ENCODE measurements at places on chromosomes 4 and X. TPM values are rescaled to one million over a fixed set of nuclear protein-coding genes. Genes with fewer than 3 reads are reported as not detected.

Gene ALAS2
- total RNA-seq = 0.68 TPM

Gene NUDT10
- 0.19 TPM for total RNA-seq

Gene TLR6
- 1.5 TPM for total RNA-seq

Gene NWD2
- total RNA-seq = 0.08 TPM

Gene ADH1C
- 7.5 TPM for total RNA-seq

Gene ZBTB49
- 4.0 TPM for total RNA-seq

Gene SLC16A2
- total RNA-seq = 8.2 TPM

Gene PLXNA3
- 23.2 TPM for total RNA-seq

Gene MXRA5
- 2.1 TPM for total RNA-seq

Gene PROM1
- total RNA-seq = 3.5 TPM

Gene SOX3
- not detected for total RNA-seq

Gene AGTR2
- 0.16 TPM for total RNA-seq

Gene NUDT11
- total RNA-seq = 0.14 TPM

Gene TEX13B
- total RNA-seq = not detected

Gene VCX3A
- not detected for total RNA-seq

Gene GAGE12C
- not detected for total RNA-seq

Gene CENPI
- 0.73 TPM for total RNA-seq

Gene UGT2B7
- not detected for total RNA-seq

Gene MMAA
- total RNA-seq = 8.5 TPM

Gene MAGED4
- 0.27 TPM for total RNA-seq

Gene FGF2
- total RNA-seq = 5.5 TPM

Gene HHIP
- not detected for total RNA-seq

Gene GIMD1
- total RNA-seq = not detected

Gene CD38
- total RNA-seq = 2.2 TPM

Gene DMP1
- not detected for total RNA-seq

Gene GSX2
- not detected for total RNA-seq

Gene PPBP
- 0.35 TPM for total RNA-seq

Gene RAP1GDS1
- 14.0 TPM for total RNA-seq

Gene ZFYVE28
- total RNA-seq = 6.5 TPM

Gene TMEM255A
- total RNA-seq = 0.97 TPM

Gene NHS
- 2.8 TPM for total RNA-seq

Gene NPY5R
- not detected for total RNA-seq

Gene NR0B1
- total RNA-seq = not detected

Gene P2RY4
- total RNA-seq = not detected

Gene JAKMIP1
- total RNA-seq = not detected
